Nephron progenitor cell (in vitro differentiated cells): ENCODE measurements at places on chromosomes 4 and X.

GRCh38 chr4:123452616-123453015, 56.0 kb downstream of the SPRY1 start:
- DNase-seq, result no peak

GRCh38 chrX:67624325-67624724, 80.5 kb downstream of the AR start:
- no peak for DNase-seq

GRCh38 chrX:74248889-74249288, 55.1 kb upstream of the ZCCHC13 start:
- DNase-seq, result no peak

DNA sequence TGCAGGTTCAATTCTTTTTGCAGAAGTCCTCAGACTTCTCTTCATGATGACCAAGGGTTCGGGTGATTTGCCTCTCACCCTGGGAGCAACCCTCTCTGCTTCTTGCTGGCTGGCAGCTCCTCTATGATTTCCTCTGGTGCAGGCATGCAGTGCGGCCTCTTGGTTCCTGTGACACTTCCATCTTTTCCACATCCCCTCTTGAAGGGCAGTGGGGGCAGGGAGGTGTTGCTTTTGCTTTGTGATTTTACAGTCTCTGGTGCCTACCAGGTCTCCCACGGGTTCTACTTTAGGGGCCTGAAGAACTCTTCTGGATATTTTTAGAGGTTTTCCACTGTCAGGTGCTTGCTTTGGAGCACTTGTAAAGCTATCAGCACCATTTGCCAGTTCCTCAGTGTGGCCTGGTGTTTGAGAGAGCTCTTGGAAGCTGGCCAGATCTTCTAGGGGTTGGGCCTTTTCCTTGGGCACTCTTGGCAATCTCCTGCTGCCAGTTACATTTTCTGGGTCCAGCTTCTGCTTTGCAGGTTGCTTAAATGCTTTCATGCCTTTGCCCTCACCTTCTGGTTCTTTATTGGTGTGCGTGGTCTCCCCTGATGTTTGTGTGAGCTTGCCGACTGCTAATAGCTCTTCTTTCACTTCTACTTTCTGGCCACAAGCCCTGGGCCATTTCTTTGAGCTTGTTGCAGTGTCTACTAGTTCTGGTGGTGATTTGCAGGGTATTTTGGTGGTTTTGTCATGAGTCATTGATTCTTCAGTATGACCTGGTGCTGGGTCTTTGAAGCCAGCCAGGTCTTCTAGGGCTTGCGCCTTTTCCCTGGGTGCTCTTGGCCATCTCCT, 11.5 kb upstream of the CHST7 start:
- no peak for DNase-seq

DNA sequence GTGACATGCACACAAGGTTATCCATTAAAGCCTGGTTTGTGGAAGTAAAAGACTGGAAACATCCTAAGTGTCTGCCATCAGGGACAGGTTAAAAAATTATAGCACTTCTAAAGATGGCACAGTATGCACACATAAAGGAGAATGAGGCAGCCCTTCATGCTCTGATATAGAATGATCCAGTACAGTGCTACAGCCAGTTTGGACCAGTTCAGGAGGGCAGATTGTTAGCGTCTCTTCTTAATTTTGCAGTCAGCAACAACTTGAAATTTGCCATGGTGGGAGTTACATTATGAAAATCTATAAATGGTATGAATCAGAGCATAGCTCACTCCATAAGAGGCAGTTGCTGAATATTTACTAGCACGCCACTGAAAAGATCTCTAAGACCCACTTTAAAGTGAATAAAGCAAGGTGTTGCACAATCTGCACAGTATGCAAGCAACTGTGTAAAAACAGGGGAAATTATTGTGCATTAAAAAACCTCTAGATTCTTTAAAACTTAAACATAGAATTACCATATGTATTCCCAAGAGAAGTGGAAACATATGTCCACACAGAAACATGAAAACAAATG, 20.3 kb upstream of the SOD3 start:
- no peak for DNase-seq

DNA sequence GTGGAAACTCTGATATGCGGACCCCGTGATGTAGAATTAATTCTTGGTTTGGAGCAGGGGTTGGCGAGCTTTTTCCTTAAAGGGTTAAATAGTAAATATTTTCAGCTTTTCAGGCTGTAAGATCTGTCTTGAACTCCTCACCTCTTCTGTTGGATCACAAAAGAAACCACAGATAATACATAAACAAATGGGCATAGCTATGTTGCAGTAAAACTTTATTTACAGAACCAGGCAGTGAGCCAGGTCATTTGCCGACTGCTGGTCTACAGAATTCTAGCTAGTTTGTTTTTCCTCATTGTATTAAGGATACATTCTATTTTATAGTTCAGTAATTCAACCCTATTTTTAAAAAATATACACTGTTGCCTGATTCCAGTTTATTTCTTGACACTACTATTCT, 116.6 kb downstream of the PAPSS1 start:
- no peak for DNase-seq

- no peak for DNase-seq
Observed at GRCh38 chr4:15897577-15897976, 41.0 kb downstream of the FGFBP1 start.

- no peak for DNase-seq
Observed at GRCh38 chrX:118062817-118063615, 53.6 kb downstream of the KLHL13 start.

DNA sequence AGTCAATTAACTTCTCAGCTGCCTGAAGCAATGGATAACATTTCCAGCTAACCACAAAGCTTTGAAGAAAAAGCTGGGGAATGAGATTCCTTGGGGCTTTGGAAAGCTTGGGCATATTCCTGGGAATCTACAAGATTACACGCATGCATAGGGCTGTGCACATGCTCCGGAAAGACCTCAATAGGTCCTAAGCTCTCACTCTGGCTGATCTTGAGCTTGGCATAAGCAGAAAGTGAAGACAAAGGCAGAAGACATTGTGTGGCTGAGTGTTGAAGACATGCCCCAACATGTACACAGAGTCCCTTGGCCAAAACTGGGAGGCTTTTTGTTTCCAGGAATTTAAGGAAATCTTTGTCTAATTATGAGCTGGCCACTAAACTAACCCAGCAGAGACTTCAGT, 31.2 kb downstream of the ATG4A start:
- DNase-seq, result no peak

DNA sequence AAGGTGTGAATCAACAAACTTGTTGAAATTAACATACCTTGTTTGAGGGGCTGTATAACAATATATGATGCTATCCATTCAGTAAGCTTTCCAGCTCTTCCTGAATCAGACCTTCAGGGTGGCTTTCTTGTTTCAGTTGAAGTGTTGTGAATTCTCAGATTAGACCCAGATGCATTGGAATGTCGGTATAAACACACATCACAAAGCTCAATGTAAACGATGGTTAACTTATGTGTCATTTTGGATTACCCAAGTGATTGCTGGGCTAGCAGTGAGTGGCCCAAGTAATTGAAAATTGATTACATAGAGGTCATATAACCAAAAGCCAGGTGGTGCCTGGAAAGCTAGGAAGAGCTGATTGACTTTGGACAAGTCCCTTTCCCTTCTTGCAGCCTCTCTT, 115.0 kb downstream of the SHROOM4 start:
- no peak for DNase-seq

GRCh38 chr4:7861440-7861881, 78.2 kb downstream of the AFAP1 start:
- no peak for DNase-seq

- no peak for DNase-seq
Observed at GRCh38 chr4:113684534-113685091, 76.9 kb downstream of the CAMK2D start.

DNA sequence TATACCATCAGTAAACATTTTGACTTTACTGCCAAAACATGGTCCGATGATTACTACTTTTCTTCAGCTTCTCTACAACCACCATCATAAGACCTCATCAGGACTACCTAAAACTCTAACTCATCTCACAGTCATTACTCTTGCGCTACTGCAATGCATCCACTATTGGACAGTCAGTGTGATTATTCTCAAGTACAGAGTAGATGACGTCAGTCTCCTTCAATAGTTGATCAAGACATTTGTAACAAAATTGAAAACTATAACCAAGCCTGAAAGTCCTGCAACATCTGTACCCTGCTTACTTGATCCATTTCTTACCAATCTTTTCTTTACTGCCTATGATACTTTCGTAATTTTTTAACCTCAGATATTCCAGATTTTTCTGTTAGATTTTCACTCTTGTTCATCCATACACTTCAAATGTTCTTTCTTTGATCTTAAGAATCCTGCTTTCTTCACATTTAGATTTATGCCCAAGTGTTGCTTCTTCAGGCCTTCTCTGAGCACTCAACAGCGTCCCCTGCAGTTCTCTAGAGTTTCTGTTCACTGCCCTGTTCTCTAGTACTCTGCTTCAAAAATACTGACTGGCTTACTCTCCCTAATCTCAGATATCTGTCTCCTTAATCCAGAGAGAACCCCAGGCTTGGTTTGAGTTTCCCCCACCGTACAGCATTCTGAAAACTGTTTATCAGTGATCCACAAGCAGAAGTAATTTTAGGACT, 1517.6 kb downstream of the STIM2 start:
- DNase-seq, result no peak

GRCh38 chr4:75189711-75190335, 256.9 kb downstream of the PARM1 start:
- DNase-seq, result no peak

GRCh38 chr4:14125375-14126129, 498.0 kb upstream of the BOD1L1 start:
- no peak for DNase-seq

DNA sequence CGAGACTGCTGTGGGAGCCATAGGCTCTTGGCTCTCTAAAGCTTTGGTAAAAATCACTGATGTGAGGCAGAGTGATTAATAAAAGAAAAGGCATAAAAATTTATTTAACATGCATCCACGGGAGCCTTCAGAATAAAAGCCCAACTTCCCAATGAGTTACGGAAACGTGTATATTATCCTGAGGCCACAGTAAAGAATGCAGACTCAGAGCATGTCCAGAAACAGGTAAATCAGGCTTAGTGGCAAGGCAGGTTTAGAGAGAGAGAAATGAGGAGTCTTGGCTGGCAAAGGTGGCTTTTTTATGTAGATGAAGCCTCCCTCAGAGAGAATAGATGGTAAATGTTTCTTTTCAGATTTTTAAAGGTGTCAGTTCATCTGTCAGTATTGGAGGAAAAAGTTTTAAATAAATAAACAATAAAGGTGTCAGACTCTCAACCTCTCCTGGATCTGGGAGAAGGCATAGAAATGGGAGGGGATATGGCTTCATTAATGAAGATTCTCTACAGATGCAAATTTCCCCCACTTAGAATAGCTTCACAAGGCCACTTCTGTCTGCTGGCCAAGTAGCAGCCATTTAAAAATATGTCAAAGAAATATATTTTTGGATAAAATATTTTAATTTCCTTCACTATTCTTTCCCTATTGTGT, 24.0 kb downstream of the C4orf51 start:
- no peak for DNase-seq

GRCh38 chrX:117996918-117997480, 119.6 kb downstream of the KLHL13 start:
- no peak for DNase-seq

GRCh38 chr4:169098969-169099690, 89.1 kb upstream of the CBR4 start:
- DNase-seq, result no peak

DNA sequence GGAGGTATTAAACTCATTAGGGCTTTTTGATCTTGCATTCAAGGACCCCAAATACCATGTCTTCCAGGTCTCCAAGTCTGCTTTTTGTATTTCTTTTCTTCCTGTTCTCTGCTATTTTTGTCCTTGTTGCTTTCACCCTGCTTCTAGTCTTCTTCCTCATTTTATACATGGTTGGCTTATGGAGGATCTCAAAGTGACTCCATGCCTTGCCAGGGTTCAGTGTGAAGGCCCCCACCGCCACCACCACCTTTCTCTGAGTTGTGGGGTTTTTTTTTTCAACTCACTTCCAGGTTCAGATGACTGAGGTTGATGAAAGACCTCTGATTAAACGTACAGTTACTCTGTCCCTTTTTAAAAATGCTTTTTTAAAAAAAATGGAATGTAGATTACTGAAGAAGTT, 96.3 kb downstream of the MAML3 start:
- DNase-seq, result no peak

GRCh38 chrX:1443496-1444075, 9.1 kb downstream of the ASMTL start:
- no peak for DNase-seq

GRCh38 chr4:186192066-186192612, 772 bp downstream of the CYP4V2 start:
- DNase-seq, result peak; percentile 30

DNA sequence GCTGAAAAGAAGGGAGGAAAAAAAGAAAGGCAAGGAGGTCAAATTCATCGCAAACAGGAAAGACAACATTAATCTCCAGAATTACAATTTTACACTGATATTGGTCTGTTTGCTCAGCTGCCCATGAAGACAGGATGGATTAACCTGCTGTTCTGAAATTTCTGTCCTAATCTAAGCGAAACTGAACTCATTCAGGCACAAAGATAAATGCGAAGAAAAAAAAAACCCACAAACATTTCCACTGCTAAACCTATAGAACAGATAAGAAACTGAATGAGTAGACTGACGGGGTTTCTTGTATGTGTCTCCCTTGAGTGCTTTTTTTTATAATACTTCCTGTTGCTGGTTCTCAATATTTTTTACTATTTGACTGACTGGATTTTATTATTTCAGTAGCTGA, 251.8 kb upstream of the FTHL17 start:
- DNase-seq, result no peak

GRCh38 chr4:87697272-87697671, 47.2 kb downstream of the DMP1 start:
- DNase-seq, result no peak

GRCh38 chrX:103586314-103586646, 965 bp downstream of the TCEAL4 start:
- no peak for DNase-seq

DNA sequence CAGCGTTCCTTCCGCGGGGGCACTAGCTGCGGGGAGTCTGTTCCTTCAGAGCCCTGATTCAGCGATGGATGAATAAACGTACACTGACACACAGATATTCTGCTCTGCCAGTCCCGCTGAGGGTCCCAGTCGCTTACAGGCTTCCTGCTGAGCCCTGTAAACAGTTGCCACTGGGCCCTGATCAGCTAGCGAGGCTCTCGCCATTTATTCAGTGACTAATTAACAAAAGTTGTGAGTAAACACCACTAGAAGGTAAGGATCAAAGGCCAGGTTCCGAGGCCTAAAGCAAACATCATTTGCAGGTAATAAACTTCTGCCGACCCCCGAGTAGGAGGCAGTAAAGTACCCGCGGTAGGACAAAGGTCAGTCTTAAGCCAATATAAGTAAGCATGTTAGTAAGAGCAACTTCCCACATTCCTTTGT, 442.6 kb upstream of the GALNT7 start:
- peak; percentile 1 for DNase-seq

DNA sequence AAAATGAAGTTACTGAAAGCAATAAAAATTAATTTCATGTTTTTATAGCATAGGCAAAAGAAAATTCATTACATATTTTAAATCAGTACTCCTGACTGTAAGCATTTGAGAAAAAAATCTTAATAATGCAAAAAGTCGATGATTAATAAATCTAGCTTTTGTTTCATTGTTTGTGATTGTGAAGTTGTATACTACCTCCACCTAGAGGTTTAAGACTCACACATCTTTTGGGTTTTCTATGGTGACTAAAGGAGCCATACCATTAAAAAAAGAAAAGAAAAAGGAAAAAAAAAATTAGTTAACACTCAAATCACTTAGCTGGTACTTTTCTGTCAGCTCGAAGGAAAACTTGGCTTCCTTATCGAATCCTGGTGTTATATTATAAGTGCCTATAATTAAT, 2.0 kb downstream of the GABRA2 start:
- no peak for DNase-seq

- DNase-seq, result peak; percentile 60
Observed at GRCh38 chr4:167233685-167234315, 494 bp downstream of the SPOCK3 start.
